Pancreas (tissue), 10 donors: ENCODE measurements at places on chromosomes 6 and 20.

GRCh38 chr6:30882759-30883684, 1.3 kb upstream of the DDR1 start:
- DNase-seq: peak; percentile 93

DNA sequence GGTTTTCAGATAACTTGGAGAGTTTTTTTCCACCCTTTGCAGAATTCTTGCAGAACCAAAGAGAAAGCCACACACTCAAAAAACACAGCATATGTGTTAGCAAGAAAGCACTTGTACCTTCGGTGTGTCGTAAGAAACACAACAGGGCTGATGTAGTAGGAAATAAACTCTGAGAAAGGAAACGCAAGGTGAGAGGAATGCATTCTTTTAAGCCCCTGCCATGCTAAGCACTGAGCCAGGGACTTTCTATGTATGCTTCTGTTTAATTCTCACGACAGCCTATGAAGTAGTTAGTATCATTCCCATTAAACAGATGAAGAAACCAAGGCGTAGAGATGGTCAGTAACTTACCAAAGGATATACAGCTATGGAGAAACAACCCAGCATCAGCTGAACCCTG, 23.1 kb downstream of the NEDD9 start:
- DNase-seq: no peak

DNA sequence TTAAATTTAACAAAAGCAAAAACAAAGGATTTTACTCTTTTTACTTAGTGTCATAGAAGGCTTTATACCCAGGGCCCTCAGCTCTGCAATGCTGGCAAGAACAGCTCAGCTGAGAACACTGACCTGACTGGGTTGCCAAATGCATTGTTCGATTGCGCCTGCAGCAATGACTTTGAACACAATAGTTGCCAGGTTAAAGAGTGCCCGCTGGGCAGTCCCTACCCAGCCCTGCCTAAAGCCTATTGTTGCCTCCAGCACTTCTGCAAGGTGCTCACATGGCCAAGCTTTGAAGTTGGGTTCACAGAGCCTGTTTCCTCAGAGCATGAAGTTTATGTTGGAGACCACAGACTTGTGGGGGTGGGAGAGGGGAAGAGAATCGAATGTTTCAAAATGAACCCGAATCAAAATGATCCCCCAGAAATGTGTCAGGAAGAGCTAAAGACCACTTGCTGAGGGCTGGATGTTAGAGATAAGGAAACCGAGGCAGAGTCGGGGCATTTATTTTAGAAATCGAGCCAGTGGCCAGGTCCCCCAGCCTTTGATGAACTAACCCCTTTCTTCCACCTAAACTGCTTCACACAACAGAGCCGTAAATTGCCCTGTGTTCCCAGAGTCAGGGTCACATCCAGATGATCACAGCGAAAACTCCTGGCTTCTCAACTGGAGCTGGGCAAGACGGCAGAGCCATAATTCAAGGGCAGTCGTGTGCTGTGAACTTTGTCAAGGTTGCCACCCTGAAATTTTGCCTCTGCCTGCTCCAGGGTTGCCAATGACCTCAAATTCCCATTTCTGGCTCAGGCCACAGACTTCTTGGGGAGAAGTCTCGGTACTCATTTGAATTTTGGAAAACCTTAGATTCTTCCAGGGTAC, 55.0 kb downstream of the FOXA2 start:
- DNase-seq: no peak

DNA sequence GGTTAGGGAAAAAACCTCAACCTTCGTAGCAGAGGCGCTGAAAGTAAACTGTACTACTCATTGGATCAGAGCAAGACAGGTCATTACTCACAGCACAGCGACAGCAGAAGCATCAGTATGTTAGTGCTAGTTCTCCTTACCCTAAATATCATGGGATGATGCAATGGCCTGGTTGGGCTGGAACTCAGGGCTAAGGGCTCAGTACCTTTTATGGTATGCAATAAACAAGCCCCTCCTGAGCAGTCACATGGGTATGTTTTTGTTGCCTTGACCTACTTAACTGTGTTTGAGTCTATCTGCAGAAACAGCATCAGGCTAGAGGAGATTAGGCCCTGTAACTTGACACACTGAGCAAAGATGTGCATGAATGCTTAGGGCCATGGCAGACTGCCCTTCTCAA, 369.4 kb upstream of the IMPG1 start:
- no peak for DNase-seq

GRCh38 chr20:5135363-5136012, 8.7 kb downstream of the CDS2 start:
- DNase-seq: no peak

DNA sequence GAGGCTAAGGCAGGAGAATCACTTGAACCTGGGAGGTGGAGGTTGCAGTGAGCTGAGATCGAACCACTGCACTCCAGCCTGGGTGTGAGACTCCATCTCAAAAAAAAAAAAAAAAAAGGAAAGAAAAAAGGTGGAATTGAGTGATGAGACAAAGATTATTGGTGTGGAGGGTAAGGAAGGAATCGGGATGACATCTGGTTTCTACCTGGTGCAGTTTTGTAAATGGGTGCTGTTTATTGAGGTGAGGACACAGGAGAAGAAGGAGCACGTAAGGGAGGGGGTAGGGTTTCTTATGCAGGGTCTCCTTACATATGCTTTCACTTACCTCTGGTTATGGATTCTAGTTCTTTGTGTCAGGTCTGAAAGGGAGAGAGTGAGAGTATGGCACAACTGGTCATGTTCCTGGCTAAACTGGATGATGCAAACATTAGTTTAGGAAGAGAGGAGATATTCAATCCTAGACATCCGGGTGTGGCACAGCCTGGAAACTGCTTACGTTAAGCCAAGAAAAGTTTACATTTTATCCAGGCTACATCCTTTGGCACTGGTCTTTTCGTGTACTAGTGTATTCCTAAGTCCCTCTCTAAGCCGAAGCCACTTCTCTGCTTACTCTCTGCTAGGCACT, 5.4 kb downstream of the RALY start:
- no peak for DNase-seq

GRCh38 chr6:110976575-110976974, 5.3 kb upstream of the RPF2 start:
- no peak for DNase-seq

DNA sequence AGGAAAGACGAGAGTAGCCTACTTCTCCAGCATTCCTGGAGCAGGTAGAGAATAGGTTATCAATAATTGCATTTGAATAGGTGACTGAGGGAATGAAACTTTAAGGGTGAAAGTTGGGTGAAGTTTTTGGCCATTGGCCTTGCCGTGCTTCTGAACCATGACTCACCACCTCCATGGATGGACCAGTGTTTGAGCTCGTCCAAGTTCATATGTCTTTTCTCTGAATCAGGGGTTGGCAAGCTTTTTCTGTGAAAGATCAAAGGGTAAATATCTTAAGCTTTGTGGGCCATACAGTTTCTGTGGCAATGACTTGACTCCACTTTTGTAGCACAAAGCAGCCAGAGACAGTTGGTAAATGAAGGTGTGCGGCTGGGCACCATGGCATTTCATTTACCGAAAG, 31.8 kb downstream of the SNRNP48 start:
- no peak for DNase-seq

GRCh38 chr6:63415286-63415685, 95.5 kb upstream of the LGSN start:
- no peak for DNase-seq

DNA sequence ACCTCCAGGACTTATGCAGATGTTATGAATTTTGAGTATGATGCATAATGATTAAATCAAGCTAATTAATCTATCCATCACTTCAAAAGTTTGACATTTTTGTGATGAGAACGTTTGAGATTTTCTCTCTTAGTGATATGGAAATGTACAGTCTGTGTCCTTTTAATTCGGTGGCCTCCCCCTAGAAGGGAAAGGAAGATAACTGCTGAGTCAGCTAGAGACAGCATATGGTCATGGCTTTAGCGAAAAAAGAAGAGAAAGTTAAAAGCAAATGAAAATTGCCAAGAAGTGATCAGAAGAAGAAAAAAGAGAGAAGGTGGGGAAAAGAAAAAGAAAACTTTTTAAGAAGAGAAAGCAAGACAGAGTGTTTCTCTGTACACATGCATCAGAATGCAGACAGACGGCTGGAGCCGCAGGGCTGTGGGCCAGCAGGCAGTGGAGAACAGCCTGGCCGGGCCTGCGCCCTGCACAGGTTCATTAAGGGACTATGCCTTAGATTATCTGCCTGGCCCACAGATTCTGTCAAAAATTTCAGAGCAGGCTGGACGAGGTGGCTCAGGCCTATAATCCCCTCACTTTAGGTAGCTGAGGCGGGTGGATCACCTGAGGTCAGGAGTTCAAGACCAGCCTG, 7.7 kb downstream of the PRR18 start:
- no peak for DNase-seq

GRCh38 chr20:1741309-1742048, 83.9 kb upstream of the SIRPG start:
- no peak for DNase-seq

- DNase-seq: no peak
Measured at GRCh38 chr6:85126485-85127167, 323.3 kb upstream of the NT5E start.

- DNase-seq: no peak
Measured at GRCh38 chr20:3728876-3729275, 3.6 kb upstream of the HSPA12B start.

GRCh38 chr6:149263321-149263720, 54.2 kb upstream of the TAB2 start:
- no peak for DNase-seq

DNA sequence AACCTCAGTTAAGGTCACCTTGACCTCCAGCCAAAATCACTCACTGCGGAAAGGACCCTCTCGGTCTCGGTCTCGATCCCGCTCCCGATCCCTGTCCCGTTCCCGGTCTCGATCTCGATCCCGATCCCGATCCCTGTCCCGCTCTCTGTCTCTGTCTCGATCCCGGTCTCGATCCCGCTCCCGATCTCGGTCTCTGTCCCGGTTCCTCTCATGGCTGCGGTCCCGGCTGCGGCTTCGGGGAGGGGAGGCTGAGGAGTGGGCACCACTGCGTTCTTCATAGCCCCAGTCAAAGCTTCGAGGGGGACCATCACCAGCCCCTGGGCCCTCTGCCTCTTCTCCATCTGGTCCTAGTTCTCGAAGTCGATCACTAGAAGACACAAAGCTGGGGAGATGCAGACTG, 4.3 kb downstream of the NELFE start:
- no peak for DNase-seq

DNA sequence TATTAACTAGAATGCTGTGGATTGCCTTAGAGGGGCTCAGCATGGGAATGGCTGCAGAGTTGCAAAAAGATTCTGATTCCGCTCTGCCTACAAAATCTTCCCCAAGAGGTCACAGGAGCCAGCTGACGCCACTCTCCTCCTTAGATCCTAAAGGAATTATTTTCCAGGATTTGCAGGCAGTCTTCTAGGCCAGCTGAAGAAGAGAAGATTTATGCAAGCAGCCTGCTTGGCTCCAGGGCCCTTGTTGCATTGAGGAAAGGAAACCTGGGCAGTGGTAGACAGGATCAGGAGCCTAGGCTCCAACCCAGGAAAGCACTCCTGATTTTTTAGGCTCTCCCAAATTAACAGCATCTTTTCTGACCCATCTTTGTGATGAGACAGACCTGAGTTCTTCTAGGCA, 245.8 kb downstream of the PKHD1 start:
- DNase-seq: no peak

- DNase-seq: no peak
Measured at GRCh38 chr20:32359633-32360332, 1.7 kb downstream of the ASXL1 start.

- no peak for DNase-seq
Measured at GRCh38 chr6:130935978-130936377, 108.8 kb downstream of the SMLR1 start.

- no peak for DNase-seq
Measured at GRCh38 chr20:34744847-34745246, 40.7 kb downstream of the TP53INP2 start.

GRCh38 chr6:100179576-100179975, 185.6 kb upstream of the MCHR2 start:
- DNase-seq: no peak

GRCh38 chr6:52537001-52537753, 39.7 kb downstream of the TRAM2 start:
- DNase-seq: no peak

DNA sequence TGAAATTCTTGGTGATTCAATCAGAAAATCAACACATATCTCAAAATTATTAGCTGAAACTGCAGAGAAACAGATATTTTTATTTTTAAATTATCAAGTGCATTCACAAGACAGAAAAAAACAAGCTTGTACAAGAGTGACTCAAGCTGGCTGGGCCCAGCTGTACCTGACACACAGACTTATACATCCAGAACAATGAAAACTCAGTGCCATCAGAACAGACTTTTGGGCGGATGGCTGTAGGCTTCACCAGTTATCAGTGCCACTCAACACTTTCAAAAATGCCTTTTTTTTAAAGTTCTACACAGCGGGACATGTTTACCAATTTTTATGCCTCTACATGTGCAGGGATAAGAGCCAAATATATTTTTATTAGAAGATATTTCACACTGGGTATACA, 102.8 kb downstream of the MYB start:
- DNase-seq: no peak

- peak; percentile 71 for DNase-seq
Measured at GRCh38 chr6:17987697-17988421, 424 bp upstream of the KIF13A start.

DNA sequence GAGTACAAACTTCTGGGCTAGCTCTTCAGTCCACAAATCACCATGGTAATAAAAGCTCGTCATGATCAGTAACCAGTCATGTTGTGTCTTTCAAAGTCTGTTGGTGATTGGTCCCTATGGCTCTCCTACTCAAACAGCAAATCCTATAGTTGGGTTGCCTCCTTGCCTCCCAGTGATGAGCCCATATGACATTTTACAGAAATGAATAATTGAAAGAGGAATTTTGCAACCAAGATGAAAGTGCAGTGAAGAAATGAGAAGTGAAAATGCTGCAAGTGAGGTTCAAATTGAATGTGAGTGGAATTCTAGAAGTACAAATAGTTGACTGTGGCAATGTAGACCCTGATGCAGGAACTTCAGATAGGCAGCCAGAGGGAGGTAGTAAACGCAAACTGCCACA, 5.1 kb upstream of the SIRPD start:
- no peak for DNase-seq

- no peak for DNase-seq
Measured at GRCh38 chr6:3229566-3230178, 2.2 kb upstream of the TUBB2B start.

GRCh38 chr6:162481938-162482337, 245.6 kb downstream of the PRKN start:
- DNase-seq: no peak

GRCh38 chr6:168265827-168266815, 53.5 kb downstream of the DACT2 start:
- no peak for DNase-seq

GRCh38 chr20:42074944-42075343, 456.8 kb upstream of the CHD6 start:
- DNase-seq: no peak
